NCI-H187 treated with DMSO at 0.1 percent for 48 hours (cell line): ENCODE measurements at places on chromosomes 2 and 18.

DNA sequence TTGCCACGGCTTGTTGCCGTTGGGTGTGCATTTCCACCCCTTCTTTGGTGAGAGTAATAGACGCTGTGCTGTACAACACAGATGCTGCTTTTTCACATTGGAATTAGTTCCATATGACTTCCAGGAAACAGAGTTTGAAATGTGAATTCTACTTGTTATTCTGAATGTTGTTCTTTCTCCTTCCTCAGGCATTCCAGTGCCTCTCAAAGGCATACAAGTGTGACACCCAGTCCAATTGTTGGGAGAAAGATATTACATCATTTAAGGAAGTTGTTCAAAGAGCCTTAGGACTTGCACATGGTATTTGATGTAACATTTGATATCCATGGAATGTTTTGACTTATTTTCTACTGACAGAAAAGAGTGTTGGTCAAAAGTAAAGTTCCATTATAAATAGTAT, 134.4 kb upstream of the LTBP1 start:
- no peak for DNase-seq

GRCh38 chr2:515441-516127, 161.6 kb downstream of the TMEM18 start:
- DNase-seq = no peak

GRCh38 chr18:32919799-32920198, 147.0 kb upstream of the KLHL14 start:
- no peak for DNase-seq

DNA sequence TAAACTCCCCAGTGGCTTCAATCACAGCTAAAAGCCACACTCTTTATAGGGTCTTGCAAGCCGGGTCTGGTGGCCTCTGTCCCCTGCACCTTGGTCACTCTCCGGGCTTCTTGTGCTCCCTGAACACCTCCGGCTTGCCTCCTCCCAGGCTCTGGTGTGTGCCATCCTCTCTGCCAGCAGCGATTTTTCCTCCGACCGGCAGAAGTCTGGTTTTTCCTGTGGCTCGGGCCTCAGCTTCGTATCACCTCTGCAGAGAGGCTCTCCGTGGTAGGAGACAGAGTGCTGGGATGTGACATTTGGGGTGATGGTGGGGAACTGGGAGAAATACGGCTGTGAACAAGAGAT, 58.8 kb upstream of the HPCAL1 start:
- no peak for DNase-seq

DNA sequence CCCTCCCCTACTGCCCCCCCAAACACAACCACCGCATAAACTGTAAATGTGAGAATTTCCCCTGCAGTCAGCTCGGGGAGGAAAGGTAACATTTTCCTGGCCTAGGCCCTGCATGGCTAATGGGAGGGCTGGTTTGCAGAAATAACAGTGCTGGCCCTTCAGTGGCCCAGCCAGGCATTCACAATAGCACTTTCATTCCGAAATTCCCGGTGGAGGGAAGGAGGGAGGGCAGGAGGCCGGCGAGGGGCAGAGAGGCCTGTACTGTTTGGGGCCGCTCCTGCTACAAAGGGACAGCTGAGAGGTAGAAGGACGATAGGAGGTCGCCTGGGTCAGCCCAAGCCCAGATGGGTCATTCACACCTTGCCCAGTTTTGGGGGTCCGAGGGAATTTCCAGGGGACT, 11.3 kb downstream of the CYP26B1 start:
- DNase-seq = no peak

DNA sequence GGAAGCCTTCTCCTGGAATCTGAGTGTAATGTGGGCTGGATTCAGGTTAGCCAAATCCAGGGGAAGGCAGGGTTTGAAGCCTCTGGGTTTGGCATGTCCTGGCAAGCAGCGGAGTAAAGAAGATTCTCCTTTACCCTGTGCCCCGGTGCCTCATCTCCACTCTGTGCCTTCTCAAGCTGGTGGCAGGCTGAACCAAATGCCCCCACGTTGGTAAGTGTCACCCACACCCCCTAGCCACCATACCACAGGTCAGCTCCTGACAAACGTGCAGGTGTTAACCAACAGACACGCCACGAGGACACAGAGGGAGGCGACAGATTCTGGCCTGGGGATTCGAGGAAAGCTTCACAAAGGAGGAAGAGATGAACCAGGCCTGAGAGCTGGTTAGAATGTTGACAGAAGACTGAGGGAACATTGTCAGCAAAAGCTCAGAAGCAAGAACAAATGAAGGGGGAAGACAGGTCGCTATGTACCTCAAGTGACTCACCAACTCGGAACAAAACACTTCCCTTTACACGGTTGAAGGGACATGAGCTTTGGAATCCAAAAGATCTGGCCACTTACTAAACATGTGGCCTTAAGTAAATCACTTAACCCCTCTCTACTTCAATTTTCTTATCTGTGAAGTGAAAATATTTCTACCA, 85.2 kb upstream of the LCLAT1 start:
- DNase-seq = no peak

GRCh38 chr2:167758292-167758691, 489.1 kb downstream of the STK39 start:
- no peak for DNase-seq

GRCh38 chr2:77387324-77387723, 134.9 kb downstream of the LRRTM4 start:
- no peak for DNase-seq
